ENCODE measurements at places on chromosomes 7 and 10.

- DNase-seq: no peak
Observed at GRCh38 chr7:149635561-149636329, 137.6 kb downstream of the ZNF467 start.

- DNase-seq: no peak
Observed at GRCh38 chr7:132435016-132435990, 141.0 kb downstream of the PLXNA4 start.

- DNase-seq: no peak
Observed at GRCh38 chr7:8154272-8154671, 107.7 kb downstream of the ICA1 start.

GRCh38 chr10:22159979-22160378, 57.8 kb downstream of the EBLN1 start:
- DNase-seq: no peak

- DNase-seq: no peak
Observed at GRCh38 chr7:152333134-152333533, 102.7 kb downstream of the KMT2C start.

GRCh38 chr7:83077328-83077727, 85.4 kb downstream of the PCLO start:
- DNase-seq: no peak

- DNase-seq: no peak
Observed at GRCh38 chr7:28565980-28566379, 153.7 kb downstream of the CREB5 start.

DNA sequence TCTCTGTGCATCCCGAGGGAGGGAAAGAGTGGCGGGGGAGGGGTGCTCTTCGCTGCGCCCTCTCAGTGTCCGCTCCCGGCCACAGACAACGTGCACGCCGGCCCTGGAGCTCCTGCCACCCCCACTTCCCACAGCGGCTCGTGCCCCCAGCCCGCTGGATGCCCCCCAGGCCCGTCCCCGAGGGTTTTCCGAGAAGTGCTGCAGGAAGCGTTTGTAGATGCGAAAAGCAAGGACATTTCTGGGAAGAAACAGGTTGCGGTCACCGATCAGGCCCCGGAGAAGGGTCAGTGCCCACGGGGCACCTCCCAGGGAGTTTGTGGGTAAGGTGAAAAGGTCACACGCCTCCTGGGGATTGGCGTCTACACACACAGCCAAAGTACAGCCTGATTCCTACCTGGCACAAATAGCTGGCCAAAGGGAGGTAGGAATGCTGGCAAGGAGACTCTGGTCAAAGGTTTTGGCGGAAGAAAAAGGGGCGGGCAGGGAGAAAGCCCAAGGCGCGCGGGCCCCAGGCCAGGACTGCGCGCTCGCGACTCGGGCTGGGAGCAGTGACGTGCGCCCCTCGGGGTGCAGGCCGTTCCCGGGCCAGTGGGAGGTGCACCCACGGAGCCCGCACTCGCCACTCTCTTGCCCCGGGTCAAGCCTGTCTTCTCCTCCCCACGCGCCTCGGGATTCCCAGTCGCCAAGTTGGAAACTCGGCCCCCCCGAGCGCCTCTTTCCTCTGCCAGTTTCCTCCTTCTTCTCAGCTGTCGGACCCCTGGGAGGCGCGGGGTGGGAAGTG, 1.5 kb upstream of the NRP1 start:
- no peak for DNase-seq

DNA sequence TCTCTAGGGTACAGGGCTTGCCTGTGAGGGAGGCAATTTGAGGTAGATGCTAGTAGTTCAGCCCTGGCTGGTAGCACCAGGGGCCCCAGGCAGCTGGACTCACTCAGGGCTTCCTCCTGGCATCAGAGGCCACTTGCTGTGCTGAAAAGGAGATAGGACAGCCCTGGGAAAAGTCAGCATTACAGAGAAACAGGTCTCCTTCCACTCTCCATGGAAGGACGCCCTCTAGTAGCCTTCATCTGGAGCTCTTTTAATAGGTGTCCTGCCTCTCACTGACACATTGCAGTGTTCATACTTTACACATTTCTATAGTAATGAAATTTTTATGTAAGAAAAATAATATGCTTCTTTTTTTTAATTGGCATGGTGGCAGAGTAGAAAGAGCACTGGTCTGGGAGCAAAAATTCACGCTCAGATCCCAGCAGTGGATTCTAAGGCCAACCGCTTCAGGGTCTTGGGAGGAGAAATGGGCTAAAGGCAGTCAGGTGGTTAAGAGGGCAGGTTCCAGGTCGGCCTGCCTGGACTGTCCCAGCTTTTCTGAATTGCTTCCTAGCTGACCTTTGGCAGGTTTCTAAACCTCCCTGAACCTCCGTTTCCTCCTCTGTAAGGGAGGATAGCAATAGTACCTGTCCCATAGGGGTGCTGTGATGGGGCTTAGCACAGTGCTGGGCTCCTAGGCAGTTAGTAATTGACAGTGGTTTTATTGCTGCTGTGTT, 35.8 kb downstream of the AIFM2 start:
- DNase-seq: no peak

DNA sequence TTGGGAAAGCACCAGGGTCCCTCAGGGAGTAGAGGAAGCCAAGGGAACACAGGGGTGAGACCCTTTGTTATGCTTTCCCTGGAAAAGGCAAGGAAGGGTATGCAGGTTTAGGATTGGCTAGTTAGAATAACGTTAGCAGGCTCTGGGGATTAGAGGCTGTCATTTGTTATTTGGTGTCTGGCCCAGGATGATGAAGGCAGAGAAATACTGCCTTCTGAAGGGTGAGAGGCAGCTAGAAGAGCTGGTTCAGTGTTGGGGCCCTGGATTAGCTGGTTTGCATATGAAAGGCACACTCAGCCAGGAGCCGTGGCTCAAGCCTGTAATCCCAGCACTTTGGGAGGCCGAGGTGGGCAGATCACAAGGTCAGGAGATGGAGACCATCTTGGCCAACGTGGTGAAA, 3.0 kb upstream of the PILRA start:
- no peak for DNase-seq

GRCh38 chr10:113335592-113335991, 217.3 kb upstream of the HABP2 start:
- peak; percentile 77 for DNase-seq

DNA sequence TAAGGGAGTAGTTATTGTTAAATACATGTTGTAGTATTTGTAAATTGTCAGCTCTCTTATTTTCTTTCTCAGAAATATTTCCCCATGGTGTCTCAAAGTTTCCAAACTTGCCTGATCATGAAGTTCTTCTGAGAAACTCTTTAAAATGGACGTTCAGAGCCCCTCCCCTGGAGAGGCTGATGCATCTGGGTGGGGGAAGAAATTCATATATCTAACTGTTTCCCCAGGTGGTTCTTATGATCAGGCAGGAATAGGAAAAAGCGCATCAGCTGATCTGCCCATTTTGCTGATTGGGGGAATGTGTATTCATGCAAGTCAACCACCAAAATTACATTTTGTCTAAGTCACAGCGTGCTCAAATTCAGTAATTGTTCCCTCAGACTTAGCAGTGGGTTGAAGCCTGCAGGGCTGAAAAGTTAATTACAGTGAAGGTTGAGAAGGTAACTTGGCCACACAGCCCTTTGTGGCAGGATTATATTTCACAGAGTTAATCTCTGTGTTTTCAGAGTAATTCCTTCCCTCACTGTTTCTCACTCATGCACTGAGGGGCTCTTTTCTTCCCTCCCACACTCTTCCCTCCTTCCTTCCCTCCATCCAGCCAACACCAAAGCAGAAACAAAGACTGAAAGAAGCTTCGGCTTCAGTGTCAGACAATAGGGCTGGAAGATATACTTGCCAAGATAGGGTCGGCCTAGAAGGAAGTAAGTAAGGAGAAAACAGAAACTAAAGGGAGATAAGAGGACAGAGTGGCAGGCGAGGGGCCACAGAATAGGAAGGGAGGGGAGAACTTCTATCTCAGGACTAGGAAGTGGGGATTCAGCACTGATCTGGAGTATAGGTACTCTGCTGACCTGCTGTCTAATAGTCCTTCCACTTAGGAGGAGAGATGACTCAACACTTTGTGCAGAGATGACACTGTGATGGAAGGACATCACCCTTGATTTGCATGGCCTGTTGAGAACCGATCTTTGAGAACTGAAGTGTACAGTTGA, 50.5 kb upstream of the STARD3NL start:
- DNase-seq: no peak

GRCh38 chr7:16649196-16649595, 3.2 kb downstream of the BZW2 start:
- no peak for DNase-seq

DNA sequence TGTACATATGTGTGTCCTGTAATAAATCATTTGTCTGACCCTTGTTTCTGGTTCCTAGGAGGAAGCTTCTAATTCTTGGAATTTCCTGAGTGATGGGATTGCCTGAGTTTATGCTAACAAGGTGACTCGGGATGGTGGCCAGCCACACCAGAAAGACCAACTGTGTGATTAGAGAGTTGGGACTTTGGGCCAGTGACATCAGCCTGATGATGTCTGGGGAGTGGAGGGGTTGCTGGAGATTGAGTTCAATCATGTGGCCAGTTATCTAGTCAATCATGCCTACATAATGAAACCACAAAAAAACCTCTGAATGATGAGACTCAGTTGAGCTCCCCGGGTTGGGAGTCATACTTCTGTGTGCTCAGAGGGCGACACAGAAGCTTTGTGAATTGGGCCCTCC, 23.5 kb upstream of the CARD11 start:
- DNase-seq: no peak

GRCh38 chr10:92240289-92241157, 50.4 kb downstream of the CPEB3 start:
- DNase-seq: peak; percentile 24

DNA sequence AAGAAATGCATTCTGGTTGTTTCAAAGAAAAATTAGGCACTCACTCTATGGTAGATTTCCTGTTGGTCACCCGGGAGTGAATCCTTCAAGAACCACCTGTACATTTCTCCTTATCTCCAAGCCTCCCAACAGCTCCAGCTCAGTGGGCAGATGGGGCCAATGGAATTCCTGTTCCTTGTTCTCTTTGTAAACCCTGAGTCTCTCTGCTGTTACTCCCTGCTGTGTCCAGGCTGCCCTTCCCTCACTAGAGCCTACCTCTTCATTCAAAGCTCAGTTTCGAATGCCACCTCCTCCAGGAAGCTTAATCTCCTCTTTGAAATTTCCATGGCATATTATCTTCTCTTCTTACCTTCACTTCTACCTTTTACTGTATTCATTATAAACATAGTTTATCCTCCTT, 3.5 kb upstream of the BMPER start:
- DNase-seq: no peak

DNA sequence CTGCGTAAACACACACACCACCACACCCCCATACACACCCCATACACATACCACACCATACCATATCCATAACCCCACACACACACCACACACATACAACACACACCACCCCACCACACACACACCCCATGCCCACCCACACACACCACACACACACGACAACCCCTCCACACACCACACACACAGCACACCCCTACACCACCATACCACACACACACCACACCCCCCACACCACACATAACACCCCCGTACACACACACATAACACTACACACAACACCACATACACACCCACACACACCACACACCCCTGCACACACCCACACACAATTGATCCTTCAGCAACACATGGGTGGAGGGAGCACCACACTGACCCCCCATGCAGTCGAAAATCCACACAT, 50.3 kb upstream of the BMS1 start:
- DNase-seq: no peak

GRCh38 chr10:88186335-88186734, 322.9 kb downstream of the PTEN start:
- DNase-seq: no peak

GRCh38 chr10:97782455-97783228, 10.8 kb upstream of the SFRP5 start:
- DNase-seq: no peak

DNA sequence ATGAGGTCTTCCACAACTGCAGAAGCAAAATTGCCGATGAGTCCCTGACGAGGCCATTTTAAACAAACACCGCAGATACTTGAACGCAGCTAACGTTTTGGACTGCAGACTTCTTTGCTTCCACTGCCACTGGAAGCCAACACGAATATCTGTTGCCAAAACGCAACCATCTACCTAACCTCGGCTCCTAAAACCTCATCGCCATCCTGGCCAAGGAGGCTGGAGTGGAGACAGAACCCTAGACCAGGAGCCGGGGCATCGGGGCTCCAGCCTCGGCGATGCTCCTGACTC, 493 bp downstream of the WDR91 start:
- DNase-seq: no peak

DNA sequence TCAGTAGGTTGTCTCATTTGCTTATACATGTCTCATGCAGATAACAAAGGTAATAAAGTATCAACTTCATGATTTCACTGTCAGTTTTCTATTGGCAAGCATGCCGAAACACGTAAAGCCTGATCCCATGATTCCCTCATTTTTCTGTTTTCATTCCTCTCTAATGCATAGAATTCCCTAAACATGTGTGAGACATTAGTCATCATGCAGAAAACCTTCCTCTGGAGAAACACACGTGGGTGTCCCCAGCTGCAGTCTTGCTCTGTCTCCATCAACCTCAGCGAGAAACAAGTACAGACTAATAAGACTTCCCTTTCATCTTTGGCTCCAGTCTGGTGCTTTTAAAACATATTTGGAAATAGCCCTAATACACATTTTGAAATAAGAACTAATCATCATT, 432.7 kb upstream of the VSTM2A start:
- DNase-seq: no peak

Measured in smooth muscle cell of the brain vasculature (primary cell).